ELR (cell line): ENCODE measurements at places on chromosomes 3 and 15.

DNA sequence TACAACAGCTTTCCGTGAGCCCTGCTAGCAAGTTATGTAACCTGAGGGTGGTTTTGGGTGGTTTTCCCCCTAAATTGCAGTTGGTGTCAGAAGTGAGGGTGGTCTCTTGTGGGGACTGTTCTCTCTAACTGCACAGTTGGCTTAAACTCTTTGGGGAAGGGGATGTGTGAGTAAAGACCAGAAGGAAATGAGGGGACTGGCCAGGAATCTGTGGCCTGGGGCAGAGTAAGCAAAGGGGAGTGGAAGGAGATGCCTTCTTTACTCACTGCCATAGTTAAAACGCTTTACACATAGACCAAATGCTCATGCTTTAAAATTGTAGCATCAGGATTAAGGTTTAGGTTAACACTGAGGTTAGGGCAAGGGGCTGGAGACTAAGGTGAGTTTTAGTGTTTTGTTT, 21.2 kb upstream of the XIRP1 start:
- DNase-seq, result no peak

- DNase-seq, result no peak
Measured at GRCh38 chr15:92271179-92271578, 122.5 kb upstream of the ST8SIA2 start.

DNA sequence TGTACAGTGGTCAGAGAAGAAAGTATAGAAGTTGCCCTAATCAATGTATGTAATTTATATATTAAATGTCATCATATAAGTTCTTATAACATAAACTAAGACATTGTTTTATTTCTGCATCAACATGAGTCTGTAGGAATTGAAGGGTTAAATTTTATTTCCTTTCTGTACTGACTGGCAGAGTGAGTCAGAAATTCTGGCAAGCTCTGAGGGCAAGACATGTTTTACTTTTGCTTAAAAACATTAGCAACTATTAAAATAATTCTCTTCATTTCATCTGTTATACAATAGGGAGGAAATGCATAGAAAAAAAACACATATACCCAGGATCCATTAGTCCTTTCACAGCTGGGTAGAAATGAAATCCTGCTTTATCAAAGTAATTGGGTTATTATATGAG, 171.4 kb upstream of the ALCAM start:
- DNase-seq, result peak; percentile 36

DNA sequence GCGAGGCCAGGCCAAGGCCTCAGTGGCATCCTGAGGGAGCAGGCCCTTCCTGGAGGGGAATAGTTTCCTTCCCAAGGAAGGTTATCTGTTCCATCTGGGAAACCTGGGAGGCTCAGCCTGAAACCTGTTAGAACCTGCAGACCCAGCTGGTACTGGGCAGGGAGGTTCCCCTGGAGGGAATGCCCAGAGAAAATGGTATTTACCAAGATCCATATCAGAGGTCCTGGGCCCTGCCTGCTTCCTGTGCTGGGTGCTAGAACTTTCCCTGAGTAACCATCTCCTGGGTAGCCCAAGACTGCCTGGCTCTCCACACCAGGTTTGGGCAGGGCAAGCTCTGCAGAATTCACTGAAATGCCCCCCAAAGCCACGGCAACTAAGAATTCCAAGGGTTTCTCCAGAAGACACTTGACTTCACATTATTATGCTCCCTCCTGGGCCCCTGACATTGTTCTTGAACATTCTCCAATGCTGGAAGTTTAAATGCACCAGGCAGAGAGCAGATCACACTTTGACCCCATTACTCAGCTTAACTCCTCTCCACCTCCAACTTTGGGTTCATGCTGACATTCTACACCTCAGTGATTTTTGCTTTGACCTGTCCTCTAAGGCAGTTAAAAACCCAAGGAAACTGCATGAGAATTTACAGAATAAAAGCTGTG, 2.0 kb downstream of the CA12 start:
- DNase-seq, result no peak

DNA sequence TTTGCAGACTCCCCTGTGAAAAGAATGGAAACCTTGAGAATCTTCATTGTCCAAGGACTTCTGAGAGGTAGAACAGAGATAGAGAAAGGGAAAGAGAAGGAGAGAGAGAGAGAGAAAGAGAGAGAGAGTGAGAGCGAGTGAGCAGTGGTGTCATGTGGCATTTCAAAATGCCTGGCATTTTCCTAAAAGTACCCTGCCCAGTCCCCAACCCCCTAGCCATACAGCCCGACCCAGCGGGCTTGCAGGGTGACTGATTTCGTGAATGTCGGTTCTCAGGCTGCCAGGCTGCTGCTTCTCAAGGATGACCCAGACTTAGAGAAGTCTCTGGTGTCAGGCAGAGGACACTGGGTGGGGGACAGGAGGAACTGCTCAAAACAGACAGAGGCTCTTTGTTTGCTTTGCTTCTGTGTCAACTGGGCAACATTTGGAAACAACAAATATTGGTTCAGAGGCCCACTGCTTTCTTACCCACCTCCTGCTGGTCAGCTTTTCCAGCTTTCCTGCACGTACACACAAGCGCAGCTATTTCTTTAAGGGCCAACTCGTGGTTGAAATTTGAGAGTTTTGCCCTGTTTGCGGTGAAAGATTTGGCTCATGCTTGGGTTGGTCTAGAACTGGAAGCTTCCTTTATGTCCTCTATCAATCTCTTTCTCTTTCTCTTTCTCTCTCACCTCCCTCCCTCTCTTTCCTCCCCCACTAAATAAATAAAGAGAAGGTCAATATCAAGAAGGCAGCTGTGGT, 3.7 kb upstream of the TF start:
- no peak for DNase-seq

- DNase-seq, result no peak
Measured at GRCh38 chr3:137852391-137852830, 88.3 kb downstream of the SOX14 start.

GRCh38 chr3:101611023-101611422, 37.0 kb downstream of the PCNP start:
- no peak for DNase-seq

DNA sequence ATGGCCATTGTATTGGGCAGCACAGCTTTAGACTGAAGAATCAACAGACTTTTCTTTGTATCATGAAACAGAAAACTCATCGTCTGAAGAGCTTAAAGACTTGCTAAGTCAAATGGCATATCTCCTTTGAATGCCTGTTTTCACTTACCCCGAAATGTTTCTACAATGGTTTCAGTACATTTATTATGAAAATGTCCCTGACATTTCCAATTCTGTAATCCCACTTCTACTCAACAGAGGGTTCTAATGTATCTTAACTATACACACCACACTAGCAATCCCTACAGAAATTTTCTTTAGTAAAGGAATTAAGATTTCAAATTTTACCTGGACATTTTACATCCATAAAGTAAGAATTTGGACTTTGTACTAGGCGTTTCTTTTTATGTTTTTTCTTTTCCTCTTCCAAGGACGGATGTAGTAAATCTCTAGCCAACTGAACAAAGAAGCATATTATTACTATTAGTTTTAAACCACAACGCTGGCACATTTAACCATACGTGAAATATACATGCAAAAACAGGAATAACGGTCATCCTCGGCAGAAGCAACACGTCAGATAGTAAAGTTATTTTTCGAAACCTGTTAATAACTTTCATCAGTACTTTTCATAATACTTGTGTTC, 1.1 kb downstream of the RPS27L start:
- DNase-seq, result peak; percentile 21

DNA sequence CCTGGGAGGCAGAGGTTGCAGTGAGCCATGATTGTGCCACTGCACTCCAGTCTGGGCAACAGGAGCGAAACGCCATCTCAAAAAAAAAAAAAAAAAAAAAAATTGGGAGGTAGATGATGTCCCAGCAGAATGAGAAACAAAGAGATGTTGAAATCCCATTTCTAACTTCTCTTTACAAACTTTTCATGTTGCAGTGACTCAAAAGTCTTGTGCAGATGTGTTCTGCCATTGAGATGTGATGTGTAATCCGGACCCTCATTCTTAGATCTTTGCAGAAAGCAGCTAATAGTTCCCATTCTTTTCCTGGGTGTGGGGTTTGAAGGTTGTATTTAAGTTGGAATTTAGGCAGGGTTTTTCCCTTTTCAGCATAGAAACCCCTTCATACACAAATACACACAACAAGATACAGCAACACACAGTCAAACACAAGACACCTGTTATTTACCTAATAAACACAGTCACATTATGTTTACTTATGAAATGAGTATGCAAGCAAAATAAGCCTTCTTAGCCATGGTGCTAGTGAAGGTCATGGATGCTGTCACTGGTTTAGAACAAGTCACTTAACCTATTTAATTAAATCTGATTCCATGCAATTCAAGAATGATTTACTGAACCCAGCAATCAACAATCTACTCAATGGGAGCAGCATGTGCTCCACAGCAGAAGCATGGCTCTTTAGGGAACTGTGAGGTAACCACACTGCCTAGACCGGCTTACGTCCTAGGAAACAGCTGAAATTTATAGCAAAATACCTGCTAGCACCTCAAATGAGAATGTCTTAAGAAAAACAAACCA, 14.9 kb downstream of the SIAH2 start:
- no peak for DNase-seq

- no peak for DNase-seq
Measured at GRCh38 chr3:12478326-12478725, 6.0 kb upstream of the TSEN2 start.
